Chondrocyte (in vitro differentiated cells): ENCODE measurements at places on chromosomes 5 and 9. TPM values are rescaled to one million over a fixed set of nuclear protein-coding genes. Genes with fewer than 3 reads are reported as not detected.

DNA sequence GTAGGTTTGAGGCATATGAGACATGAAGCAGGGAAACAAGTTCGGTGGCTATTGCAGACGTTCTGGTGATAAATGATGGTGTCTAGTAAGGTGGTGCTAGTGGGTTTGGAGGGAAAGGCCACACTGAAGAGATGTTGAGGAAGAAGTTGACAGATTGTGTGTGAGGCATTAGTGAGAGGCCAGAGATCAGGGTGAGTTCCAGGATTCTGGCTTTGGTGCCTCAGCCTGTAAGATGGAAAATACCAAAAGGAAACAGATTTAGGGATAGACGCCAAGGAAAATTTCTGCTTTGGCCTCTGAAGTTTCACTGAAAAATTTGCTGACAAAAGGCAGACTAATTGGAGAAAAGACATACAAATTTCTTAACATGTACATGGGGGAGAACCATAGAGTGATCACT is 6.4 kb upstream of the PAIP1 start:
- H3K27me3 ChIP-seq: no peaks in the 10 kb centered on the region
- peak overlapping the region; percentile 23 for H3K27ac ChIP-seq
- H3K36me3 ChIP-seq: no peaks in the 10 kb centered on the region
- DNase-seq: no peak
- no peak overlapping the region for H3K4me3 ChIP-seq

GRCh38 chr9:88651682-88652633 is 117.0 kb downstream of the NXNL2 start:
- no peak for DNase-seq
- H3K4me3 ChIP-seq: no peak overlapping the region
- H3K27me3 ChIP-seq: peaks cover 2% of the 10 kb centered on the region
- H3K4me1 ChIP-seq: peaks cover 7% of the 10 kb centered on the region
- no peaks in the 10 kb centered on the region for H3K36me3 ChIP-seq

DNA sequence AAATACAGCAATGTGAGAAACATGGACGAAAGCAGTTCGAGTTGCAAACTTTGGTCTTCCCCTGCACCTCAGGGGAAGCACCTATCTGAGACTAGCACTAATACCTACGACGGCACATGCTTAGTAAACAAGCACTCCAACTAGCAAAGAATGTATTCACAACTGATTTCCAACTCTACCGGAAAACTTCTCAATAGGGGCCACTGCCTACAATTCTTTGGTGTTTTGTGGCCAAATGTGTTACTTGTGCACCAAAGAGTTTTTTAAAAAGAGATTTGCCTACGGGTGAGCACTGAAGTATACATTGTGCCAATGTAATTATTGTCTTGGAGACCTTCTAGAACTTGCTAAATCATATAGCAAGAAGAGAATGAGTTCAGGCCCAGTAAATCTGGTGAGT is 12.2 kb downstream of the ENC1 start:
- H3K36me3 ChIP-seq: peaks cover 15% of the 10 kb centered on the region
- no peaks in the 10 kb centered on the region for H3K27me3 ChIP-seq

- H3K36me3 ChIP-seq: peaks cover 3% of the 10 kb centered on the region
- H3K27me3 ChIP-seq: peaks cover 69% of the 10 kb centered on the region
- no peak overlapping the region for H3K4me3 ChIP-seq
- H3K27ac ChIP-seq: no peak overlapping the region
- H3K4me1 ChIP-seq: peaks cover 12% of the 10 kb centered on the region
- peak; percentile 59 for DNase-seq
These were observed 1.2 kb upstream of the SLC25A48 start for GRCh38 chr5:135832941-135833920.

The PRPF4 gene
- 18.2 to 23.7 TPM (median 20.8 TPM) in 3 replicates for total RNA-seq

DNA sequence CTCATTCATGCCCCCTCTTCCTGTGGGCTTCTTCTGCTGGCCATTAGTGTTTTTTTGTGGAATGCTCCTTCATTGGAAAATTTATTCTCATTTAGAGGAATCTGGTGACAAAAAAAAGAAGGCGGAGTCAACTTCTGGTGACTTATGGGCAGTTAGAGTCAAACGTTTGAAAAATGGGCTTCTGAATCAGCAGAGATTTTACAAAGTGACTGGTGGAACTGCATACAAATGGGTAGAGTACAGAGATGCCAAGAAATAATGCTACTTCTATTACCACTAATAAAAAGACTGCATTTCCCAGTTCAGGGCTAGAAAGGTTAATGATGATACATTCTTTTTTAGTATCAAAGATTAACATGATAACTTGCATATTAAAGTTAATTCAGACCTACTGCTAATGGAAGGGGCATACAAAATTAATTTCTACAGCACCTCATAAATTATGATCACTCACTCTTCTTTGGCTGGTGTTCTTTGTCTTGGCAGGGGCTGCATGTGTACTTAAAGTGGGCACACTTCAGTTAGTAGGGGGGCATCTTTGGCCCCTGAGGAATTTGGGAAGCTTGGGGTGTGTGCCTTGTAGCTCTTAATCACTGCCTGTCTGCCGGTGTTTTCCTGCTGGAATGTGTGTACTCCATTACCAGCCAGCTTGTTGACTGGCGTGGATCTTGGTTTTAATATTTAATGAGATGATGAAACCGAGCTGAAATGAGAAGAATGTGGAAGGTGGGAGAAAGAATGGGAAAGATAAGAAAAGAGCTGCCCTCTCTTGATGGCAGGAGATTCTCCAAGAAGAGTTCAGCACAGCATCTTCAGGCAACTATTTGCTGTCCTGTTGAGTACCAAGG is 148.9 kb downstream of the DOCK2 start:
- no peak overlapping the region for H3K4me3 ChIP-seq
- H3K36me3 ChIP-seq: no peaks in the 10 kb centered on the region
- H3K27me3 ChIP-seq: no peaks in the 10 kb centered on the region
- peaks cover 19% of the 10 kb centered on the region for H3K4me1 ChIP-seq
- DNase-seq: no peak

GRCh38 chr9:108953983-108954574 is 19.9 kb downstream of the ABITRAM start:
- no peaks in the 10 kb centered on the region for H3K36me3 ChIP-seq
- no peak overlapping the region for H3K4me3 ChIP-seq
- H3K27me3 ChIP-seq: no peaks in the 10 kb centered on the region

The PCA3 gene
- not detected in 3 replicates for total RNA-seq

The PFN3 gene
- not detected in 3 replicates for total RNA-seq

DNA sequence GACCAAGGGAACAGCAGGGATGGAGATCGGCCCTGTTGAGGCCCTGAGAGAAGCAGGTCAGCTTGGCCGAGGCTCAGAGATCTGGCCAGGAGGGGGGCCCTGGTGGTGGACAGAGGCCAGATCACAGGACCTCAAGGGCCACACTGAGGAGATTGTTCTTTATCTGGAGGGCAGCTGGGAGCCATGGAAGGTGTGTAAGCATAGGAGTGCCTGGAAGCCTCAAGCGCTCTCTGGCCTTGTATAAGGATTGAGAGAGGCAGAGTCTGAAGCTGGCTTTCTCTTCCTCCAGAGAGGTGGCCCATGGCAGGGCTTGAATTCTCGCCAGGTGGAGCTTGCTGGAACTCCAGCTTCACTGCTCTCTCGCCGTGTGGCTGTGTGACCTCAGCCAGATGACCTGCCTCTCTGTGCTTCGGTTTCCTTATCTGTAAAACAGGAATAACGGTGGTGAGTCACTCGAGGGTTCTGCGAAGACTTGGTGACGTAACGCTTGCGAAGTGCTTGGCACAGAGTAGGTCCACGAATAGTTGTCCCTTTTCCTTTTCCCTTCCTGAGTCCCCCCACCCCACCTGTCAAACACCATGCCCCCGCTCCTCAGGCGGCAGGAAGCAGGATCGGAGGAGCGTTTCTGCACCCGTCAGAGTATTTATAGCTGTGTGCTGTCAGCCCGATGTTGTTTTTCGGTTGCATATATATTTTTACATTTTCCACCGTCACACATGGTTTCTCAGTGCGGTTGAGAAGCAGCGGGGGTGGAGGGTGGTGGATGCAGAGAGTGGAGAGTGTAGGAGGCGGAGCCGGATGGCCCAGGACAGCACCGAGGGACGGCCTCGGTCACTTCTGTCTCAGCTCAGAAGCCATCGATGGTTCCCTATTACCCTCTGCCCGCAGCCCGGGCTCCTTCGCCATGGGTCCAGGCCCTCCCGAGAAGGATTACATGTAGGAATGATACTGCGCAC is 17.0 kb upstream of the CRB2 start:
- H3K4me1 ChIP-seq: peaks cover 41% of the 10 kb centered on the region
- H3K27ac ChIP-seq: no peak overlapping the region
- H3K36me3 ChIP-seq: no peaks in the 10 kb centered on the region
- no peaks in the 10 kb centered on the region for H3K27me3 ChIP-seq
- no peak for DNase-seq

- H3K4me1 ChIP-seq: peaks cover 45% of the 10 kb centered on the region
- peaks cover 5% of the 10 kb centered on the region for H3K36me3 ChIP-seq
- DNase-seq: no peak
- no peak overlapping the region for H3K4me3 ChIP-seq
- no peak overlapping the region for H3K27ac ChIP-seq
These were observed 19.7 kb downstream of the TTC39B start for GRCh38 chr9:15287309-15287708.

GRCh38 chr9:2743937-2744529 is 26.7 kb downstream of the KCNV2 start:
- H3K4me1 ChIP-seq: no peaks in the 10 kb centered on the region
- DNase-seq: no peak
- H3K4me3 ChIP-seq: no peak overlapping the region
- H3K27me3 ChIP-seq: no peaks in the 10 kb centered on the region
